AG04450 (cell line): ENCODE measurements at places on chromosomes 12 and 14.
A peak's percentile ranks its signal among the peaks of the same experiment; 100 is the strongest.

DNA sequence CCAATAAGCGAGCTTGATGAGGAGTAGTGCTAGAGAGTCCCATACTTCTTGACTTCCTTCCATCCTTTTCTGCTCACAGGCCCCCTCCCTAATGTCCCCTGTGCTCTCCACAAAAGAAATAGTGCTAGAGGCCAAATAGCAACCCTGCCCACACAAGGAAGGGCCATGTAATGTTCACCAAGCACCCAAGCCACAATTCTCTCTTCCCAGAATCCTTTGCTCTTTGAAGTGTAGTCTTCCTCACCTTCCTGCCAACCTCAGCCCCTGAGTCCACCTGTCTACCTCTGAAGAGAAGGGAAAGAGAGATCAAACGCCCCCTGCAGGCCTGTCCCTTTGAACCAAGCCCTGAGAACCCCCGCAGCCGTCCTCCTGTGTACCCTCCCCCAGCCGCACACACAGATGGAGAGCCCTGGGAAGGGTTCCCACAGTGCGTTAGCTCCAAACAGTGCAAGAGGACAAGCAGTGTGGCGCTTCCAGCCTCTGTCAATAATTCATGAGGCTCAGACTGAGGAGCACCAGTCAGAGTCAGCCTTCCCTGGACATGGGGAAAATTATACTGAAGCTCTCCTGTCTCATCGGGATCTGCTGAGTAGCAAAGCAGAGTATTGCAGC, 1.9 kb upstream of the DHRS4 start:
- no peak for DNase-seq

DNA sequence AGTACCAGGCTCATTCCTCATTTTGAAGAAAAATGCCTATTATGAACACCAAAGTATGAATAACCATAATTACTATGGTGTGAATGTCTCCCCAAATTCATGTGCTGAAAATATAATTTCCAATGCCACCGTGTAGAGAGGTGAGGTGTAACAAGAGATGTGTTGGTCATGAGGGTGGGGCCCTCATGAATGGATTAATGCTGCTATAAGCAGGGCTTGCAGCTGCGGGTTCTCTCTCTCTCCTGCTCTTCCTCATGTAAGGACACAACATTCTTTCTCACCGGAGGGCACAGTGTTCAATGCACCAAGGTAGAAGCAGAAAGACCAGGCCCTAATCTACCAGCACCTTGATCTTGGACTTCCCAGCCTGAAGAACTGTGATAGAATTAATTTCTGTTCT, 70.0 kb downstream of the TMTC1 start:
- DNase-seq: no peak

- no peak for DNase-seq
Measured at GRCh38 chr14:61614693-61615092, 80.6 kb upstream of the HIF1A start.

DNA sequence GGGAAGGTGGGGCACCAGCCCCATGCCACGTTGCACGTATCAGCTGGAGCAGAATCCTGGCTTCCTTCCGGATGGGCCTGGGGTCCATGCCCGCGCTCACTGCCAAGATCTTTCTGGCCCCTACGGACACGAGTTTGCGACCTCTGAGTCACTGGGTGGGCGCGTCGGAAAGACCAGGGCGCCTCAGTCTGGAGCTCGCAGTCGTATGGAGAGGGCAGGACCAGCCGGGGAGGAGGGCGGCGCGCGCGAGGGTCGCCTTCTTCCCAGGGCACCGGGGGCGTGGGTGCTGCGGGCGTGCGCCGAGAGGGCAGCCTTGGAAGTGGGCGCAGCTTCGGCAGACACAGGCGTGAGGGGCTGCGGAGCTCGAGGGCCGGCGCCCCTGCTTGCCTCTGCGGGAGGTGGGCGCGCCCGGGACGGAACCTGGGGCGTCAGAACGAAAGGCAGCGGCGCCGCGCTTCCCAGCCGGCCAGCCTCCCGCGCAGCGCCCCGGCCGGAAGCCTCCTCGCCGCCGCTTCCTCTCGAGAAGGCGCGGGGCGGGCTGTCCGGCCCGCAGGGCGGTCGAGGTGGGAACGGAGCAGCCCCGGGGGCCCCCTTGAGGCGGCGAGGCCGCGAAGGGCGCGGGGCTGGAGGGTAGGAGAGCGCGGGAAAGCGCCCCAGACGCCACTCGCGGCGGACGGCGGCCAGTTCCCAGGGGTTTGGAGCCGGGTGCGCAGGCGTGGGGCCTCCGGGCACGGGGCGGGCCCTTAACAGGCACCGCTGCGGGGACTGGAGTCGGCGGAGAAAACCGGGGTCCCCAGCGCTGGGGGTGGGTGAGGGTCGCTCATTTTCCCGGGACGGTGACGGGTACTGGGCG, at the start of gene ARL6IP4:
Gene ARL6IP4, plus strand, starts transcription at position 499 of the 853 bp plus-strand sequence. CDS start 459 bp downstream, outside the sequence.
- DNase-seq: no peak

DNA sequence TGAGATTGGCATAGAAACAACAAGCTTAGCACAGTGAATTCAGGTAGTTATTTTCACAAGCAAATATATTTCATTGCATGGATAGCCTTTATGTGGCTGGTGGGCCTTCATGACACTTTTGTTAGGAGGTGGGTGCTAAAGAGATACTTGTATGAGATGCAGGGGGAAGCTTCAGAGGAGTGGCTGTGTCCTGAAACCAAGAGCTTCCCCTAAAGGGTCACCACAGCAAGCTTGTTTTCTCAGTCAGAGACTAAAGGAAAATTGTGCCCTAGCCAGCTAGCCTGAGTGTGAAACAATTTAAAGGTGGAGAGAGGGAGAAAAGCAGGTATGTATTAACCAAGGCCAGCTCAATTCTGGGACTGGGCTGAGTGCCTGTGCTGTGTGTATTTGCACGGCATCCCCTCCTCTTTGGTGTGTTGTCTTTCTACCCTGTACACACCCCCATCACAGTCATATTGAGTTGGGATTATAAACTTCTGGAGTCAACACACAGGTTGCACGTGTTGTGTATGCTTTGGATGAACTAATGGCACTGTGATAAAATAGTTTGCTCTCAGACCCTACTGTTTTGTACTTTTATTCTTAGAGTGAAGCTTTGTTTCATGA, 79.2 kb downstream of the RASSF8 start:
- DNase-seq: no peak

DNA sequence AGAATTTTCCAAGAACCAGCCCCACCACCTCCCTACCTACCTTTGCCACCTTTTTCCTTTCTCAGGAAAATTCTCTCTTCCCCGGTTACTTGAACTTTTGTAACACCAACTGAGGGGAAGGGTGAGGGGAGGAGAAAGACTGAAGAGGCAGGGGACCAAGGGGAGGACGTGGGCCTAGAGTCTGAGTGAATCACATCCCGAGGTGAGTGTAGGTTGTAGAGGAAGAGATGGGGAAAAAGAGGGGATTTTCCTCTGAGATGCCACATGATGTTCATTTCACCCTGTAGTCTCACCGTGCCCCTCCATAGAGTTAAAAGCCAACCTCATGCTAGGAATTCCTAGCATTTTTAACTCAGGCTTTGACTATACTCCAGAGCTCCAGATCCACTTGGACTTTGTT, 311.8 kb downstream of the RPAP3 start:
- no peak for DNase-seq

GRCh38 chr14:51604073-51604472, 47.6 kb upstream of the FRMD6 start:
- DNase-seq: peak; percentile 67

GRCh38 chr12:87866578-87867292, 162.5 kb downstream of the C12orf50 start:
- no peak for DNase-seq

DNA sequence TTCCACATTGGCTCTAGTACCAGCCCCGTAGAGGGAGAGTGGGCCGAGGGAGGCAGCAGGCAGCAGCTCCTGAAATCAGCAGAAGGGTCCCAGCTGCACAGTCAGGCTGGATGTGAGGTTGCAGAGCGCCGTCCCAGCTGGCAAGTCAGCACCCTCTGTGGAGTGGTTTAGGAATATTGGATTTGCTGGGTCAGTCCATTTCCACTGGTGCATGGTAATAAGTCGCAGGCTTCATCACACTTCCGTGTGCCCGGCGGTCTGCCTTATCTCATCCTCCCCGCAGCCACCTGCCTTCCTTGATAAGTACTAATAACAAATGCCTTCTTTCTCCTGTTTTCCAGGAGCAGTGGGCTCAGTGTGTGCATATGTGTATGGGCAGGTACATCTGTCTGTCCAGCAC, 112.9 kb downstream of the TSPAN9 start:
- DNase-seq: no peak

DNA sequence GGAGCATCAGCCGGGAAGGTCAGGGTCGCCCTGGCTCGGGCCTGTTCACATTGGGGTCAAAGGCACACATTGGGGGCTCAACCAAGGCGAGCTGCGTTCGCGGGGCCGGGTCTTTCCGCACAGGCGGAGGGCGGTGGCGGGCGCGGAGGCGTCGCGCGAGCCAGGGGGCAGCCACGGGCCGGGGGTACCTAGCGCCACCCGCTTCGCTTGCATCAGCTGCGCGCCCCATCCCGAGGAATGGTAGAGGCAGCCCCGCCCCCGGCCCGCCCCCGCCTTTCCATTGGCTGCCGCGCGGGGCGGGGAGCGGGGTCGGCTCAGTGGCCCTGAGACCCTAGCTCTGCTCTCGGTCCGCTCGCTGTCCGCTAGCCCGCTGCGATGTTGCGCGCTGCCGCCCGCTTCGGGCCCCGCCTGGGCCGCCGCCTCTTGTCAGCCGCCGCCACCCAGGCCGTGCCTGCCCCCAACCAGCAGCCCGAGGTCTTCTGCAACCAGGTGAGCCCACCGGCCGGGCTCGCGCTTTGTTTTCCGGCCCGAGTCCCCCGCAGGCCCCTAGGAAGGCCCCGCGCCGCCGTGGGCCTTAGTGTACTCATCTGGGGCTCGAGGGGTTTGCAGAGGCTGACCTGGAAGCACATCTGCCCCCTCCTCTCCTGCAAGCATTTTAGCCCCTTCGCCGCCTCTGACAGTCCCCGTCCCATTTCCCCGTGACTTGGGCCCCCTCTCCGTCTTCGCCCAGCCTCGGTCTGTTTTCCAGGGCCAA, at the start of gene ALDH2:
Gene ALDH2, plus strand, starts transcription at position 326 of the 754 bp plus-strand sequence. Its CDS starts 50 bp downstream, at position 376.
- DNase-seq: no peak

DNA sequence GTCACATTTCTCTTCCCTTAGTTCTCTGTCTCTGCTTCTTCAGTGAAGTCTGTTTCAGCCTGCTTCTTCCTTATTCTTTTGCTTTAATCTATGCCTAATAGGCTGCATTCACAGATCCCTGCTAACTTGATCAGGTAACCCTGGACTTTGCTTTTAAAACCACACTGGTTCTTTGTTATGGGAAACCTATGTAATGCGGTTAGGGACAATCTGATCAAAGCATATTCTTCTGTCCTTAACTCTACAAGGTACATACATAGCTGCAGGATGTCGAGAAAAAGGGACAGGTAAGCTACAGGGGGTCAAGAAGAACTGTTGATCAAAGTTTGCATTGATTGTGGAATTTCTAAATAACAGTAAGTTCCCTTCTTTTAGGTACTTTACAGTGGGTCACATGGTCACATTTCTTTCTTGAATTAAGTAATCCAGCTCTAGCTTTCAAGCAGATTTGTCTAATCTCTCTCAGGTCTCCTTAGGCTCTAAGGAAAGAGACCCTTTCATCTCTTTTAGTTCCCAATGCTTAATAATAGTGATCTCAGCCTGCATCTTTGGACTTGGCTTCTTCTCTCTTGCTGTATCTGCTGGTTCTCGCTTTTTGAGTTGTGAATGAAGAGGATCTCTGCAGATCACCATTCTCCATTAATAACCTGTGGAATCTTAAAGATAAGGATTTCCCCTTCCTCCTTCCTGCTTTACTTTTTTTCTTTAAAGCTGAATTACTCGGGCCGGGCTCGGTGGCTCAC, 3.8 kb downstream of the COPZ1 start:
- DNase-seq: no peak

DNA sequence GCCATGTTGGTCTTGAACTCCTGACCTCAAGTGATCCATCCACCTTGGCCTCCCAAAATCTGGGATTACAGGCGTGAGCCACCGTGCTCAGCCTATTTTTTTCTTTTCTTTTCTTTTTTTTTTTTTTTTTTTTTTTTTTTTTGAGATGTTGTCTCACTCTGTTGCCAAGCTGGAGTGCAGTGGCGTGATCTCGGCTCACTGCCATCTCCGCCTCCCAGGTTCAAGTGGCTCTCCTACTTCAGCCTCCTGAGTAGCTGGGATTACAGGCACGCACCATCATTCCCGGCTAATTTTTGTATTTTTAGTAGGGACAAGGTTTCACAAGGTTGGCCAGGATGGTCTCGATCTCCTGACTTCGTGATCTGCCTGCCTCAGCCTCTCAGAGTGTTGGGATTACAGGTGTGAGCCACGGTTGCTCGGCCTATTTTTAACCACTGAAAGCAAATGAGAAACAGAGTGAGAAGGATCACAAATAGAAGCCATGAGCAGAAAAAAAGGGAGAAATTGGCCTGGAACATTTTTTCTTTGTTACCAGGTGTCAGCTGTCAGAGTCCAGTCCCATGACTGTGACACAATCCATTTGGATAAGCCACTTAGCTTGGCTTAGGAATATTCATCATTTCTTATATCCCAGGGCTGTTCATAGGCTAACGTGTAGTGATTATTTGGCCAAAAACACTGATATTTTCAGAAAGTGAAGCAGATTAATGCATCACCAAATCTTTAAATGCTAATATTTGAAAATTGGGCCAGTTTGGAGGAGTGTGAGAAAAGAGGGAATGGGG, 7.9 kb upstream of the NFKBIA start:
- DNase-seq: no peak

- no peak for DNase-seq
Measured at GRCh38 chr14:55026441-55026792, 482 bp downstream of the WDHD1 start.

GRCh38 chr12:6765634-6766581, at the start of gene PTMS:
Gene PTMS (plus strand): TSS chr12:6766363. CDS start chr12:6766706, 343 bp downstream.
- DNase-seq: peak; percentile 89

DNA sequence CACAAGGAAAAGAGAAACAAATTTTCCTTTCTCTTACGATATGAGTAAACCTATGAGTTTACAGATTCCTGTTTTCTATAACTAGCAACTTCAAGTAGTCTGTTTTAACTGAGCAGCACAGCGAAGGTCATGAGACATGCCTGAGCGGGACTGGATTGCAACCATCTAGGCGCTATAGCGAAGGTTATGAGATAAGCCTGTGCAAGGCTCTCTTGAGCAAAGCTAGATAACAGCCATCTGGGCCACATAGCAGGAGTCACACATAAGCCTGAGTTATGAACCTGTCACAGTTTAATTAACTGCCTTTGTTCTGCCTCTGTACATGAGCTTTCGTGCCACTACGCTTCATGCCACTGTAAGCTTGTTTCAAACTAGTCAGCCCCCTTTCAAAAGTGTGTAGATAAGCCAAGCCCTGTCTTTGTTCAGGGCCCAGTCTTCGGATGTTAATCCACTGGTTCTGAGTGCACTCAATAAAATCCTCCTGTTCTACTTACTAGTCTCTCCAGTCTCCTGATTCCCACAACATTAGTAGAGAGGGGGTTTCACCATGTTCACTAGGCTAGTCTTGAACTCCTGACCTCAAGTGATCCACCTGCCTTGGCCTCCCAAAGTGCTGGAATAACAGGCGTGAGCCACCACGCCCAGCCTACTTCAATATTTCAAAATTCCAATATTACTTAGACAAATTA, 47.1 kb downstream of the SEC23A start:
- no peak for DNase-seq

DNA sequence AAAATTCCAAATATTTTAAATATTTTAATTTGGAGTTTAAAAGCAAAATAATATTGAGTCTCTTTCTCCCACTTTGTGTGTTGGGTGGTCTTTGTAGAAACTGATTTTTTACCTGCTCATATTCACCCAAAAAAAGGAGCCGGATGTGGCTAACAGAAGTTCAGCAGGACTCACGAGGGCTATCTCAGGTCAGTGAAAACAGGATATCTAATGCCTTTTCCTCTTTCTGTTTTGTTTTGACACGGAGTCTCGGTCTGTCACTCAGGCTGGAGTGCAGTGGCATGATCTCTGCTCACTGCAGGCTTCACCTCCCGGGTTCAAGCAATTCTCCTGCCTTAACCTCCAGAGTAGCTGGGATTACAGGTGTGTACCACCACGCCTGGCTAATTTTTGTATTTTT, 30.8 kb downstream of the COA8 start:
- no peak for DNase-seq
